ENCODE measurements at places on chromosomes 11 and 22. TPM values are rescaled to one million over a fixed set of nuclear protein-coding genes. Genes with fewer than 3 reads are reported as not detected.

Gene MMP7
- 171 TPM for total RNA-seq

Gene PICK1
- total RNA-seq, result 114 TPM

Gene ROBO4
- total RNA-seq, result 8.5 TPM

Gene KRTAP5-10
- not detected for total RNA-seq

Gene MFRP
- total RNA-seq, result not detected

Gene KCNQ1
- 33.8 TPM for total RNA-seq

Gene KRTAP5-7
- total RNA-seq, result 1.8 TPM

Gene NUDT8
- 29.2 TPM for total RNA-seq

- no peaks in the 10 kb centered on the region for H3K36me3 ChIP-seq
- DNase-seq, result no peak
- H3K27me3 ChIP-seq, result no peaks in the 10 kb centered on the region
- H3K4me1 ChIP-seq, result no peaks in the 10 kb centered on the region
These were observed 1056.3 kb upstream of the CNTN5 start for GRCh38 chr11:97964332-97965004.

GRCh38 chr11:26719998-26720397, 1.9 kb downstream of the SLC5A12 start:
- no peaks in the 10 kb centered on the region for H3K36me3 ChIP-seq
- DNase-seq, result no peak
- no peak overlapping the region for H3K27ac ChIP-seq
- H3K4me1 ChIP-seq, result no peaks in the 10 kb centered on the region

GRCh38 chr11:121298774-121299173, 6.2 kb downstream of the SC5D start:
- no peaks in the 10 kb centered on the region for H3K27me3 ChIP-seq
- H3K4me1 ChIP-seq, result peaks cover 19% of the 10 kb centered on the region
- no peak for DNase-seq
- no peaks in the 10 kb centered on the region for H3K36me3 ChIP-seq
- H3K4me3 ChIP-seq, result no peak overlapping the region

DNA sequence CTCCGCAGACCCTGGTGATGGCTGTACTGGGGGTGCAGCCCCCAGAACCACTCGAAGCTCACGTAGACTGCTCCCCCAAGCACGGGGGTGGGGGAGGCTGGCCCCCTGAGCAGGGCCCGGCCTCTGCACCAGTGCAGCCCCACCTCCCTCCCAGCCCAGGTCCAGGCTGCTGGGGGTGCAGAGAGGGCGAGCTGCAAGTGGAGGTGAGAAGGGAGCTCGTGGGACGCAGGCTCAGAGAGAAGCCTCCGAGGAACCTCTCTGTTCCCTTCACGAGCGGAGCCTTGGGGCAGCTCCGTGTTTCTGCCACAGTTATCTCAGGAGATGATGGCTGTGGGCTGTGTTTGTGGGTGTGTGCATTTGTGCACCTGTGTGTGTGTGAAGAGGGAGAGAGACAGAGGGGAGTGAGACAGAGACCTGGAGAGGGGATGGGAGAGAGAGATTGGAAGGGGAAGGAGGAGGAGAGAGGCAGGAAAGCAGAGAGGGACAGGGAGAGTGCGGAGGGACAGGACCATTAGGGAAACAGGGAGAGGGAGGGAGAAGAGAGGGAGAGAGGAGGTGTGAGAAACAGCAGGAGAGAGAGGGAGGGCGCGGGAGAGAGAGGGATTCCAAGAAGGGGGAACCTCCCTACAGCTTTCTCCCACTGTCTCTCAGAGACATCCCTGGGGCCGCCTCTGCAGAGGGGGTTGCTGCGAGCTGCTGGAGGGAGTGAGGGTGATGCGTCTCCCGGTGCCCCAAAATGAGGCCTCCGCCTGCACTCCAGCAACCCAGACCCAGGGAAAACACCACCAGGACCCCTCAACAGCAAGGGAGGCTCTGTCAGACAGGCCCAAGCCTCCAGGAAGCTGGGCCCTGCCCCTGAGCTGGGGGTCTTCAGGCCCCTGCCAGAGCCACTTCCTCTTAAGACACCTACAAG, 1488.6 kb downstream of the BRD1 start:
- DNase-seq, result no peak
- peaks cover 2% of the 10 kb centered on the region for H3K27me3 ChIP-seq
- H3K36me3 ChIP-seq, result no peaks in the 10 kb centered on the region
- H3K4me3 ChIP-seq, result no peak overlapping the region
- H3K27ac ChIP-seq, result no peak overlapping the region
- no peaks in the 10 kb centered on the region for H3K4me1 ChIP-seq

DNA sequence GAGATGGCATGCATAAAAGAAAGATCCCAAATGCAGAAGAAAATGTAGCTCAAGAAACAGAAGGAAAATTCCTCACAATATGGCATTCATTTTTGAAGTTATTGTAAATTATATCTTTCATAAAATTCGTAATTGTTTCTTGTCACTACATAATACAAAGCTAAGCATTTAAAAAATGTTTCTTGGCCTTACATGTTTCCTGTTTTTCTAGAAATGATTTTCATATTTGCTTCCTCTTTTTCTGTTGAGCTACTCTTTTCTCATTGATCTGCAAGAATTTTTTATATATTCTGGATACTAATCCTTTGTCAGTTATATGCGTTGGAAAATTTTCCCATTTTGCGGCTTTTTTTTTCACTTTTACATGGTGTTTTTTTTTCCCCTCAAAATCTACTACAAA, 48.0 kb downstream of the ENTHD1 start:
- H3K27me3 ChIP-seq, result peaks cover 2% of the 10 kb centered on the region
- no peaks in the 10 kb centered on the region for H3K4me1 ChIP-seq
- H3K36me3 ChIP-seq, result no peaks in the 10 kb centered on the region
- H3K27ac ChIP-seq, result no peak overlapping the region

- H3K27ac ChIP-seq, result no peak overlapping the region
- no peaks in the 10 kb centered on the region for H3K4me1 ChIP-seq
- no peak for DNase-seq
- H3K27me3 ChIP-seq, result peaks cover 9% of the 10 kb centered on the region
- H3K4me3 ChIP-seq, result peak overlapping the region; percentile 35
- no peaks in the 10 kb centered on the region for H3K36me3 ChIP-seq
These were observed 119.4 kb downstream of the HIPK3 start for GRCh38 chr11:33376331-33377310.

GRCh38 chr22:20495861-20496681, 476 bp upstream of the KLHL22 start:
- H3K27ac ChIP-seq, result peak overlapping the region; percentile 97
- H3K4me1 ChIP-seq, result no peaks in the 10 kb centered on the region
- H3K27me3 ChIP-seq, result no peaks in the 10 kb centered on the region
- no peaks in the 10 kb centered on the region for H3K36me3 ChIP-seq
- H3K4me3 ChIP-seq, result peak overlapping the region; percentile 81

DNA sequence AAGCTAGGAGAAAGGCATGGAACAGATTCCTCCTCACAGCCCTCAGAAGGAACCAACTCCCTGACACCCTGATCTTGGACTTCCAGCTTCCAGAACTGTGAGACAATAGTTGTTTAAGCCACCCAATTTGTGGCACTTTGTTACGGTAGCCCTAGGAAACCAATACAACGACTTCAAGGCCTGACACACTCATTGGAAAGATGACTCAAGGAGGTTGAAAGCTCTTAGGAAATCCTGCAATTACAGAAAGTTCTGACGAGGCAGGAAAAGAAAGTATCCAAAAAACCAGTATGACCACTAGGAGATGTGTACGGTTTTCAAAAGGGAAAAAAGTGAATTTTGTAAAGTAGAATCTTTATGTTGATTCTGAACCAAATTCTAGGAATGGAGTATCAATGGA, 161.4 kb downstream of the SWAP70 start:
- no peak overlapping the region for H3K27ac ChIP-seq
- no peak overlapping the region for H3K4me3 ChIP-seq

GRCh38 chr11:80155412-80156017, 714.7 kb upstream of the TENM4 start:
- H3K27me3 ChIP-seq, result no peaks in the 10 kb centered on the region
- DNase-seq, result no peak
- H3K27ac ChIP-seq, result no peak overlapping the region
- H3K36me3 ChIP-seq, result no peaks in the 10 kb centered on the region
- H3K4me3 ChIP-seq, result no peak overlapping the region

DNA sequence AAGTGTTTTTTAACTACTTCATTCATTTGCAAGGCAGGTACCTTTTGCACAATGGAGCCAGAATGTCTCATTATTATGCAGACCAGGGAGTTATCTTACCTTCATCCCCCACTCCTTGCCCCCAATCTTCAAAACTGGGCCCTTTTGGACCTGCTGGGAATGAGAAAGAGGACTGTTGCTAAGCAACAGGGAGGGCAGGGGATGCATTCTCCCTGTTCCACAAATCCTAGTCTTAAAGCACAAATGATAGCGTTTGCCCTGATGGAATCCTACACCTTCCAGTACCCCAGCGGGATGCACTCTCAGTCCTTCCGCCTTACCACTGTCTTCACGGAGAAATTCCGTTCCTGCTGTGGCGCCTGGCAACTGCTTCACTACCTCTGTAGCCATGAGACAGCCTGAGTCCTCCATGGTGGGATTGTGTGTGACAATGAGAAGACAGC, 4.1 kb upstream of the KCNJ1 start:
- DNase-seq, result no peak
- no peak overlapping the region for H3K27ac ChIP-seq
- H3K4me3 ChIP-seq, result no peak overlapping the region

- no peak overlapping the region for H3K4me3 ChIP-seq
- DNase-seq, result no peak
- H3K27me3 ChIP-seq, result no peaks in the 10 kb centered on the region
- no peaks in the 10 kb centered on the region for H3K36me3 ChIP-seq
- no peaks in the 10 kb centered on the region for H3K4me1 ChIP-seq
These were observed 75.8 kb downstream of the RAB30 start for GRCh38 chr11:82995754-82996398.

- no peak overlapping the region for H3K27ac ChIP-seq
- H3K4me3 ChIP-seq, result no peak overlapping the region
- H3K36me3 ChIP-seq, result no peaks in the 10 kb centered on the region
- no peaks in the 10 kb centered on the region for H3K4me1 ChIP-seq
- no peaks in the 10 kb centered on the region for H3K27me3 ChIP-seq
These were observed 61.8 kb downstream of the MCHR1 start for GRCh38 chr22:40741116-40741515.

DNA sequence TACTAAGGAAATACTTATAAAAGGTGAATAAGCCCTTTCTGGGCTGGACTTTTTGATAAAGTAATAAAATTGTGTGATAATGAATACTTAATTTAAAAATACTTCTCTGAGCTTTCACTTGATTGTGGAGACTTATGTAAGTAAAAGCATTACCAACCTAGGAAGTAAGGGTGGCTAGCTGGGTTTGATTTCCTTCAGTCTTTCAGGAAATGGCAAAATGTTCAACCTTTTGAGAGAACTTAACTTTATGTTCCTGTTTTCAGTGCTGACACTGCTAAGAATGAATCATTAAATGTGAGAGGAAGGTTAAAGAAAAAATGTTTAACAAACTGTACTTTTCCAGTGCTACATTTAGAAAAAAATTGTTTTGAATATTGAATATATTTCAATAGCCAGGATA, 900.3 kb downstream of the METTL15 start:
- no peaks in the 10 kb centered on the region for H3K27me3 ChIP-seq
- DNase-seq, result no peak
- no peak overlapping the region for H3K4me3 ChIP-seq
- no peak overlapping the region for H3K27ac ChIP-seq
- no peaks in the 10 kb centered on the region for H3K4me1 ChIP-seq
- no peaks in the 10 kb centered on the region for H3K36me3 ChIP-seq

GRCh38 chr11:86874304-86875056, 74.1 kb downstream of the PRSS23 start:
- no peaks in the 10 kb centered on the region for H3K36me3 ChIP-seq

- H3K4me1 ChIP-seq, result no peaks in the 10 kb centered on the region
- no peak overlapping the region for H3K4me3 ChIP-seq
- no peaks in the 10 kb centered on the region for H3K27me3 ChIP-seq
- H3K36me3 ChIP-seq, result no peaks in the 10 kb centered on the region
- H3K27ac ChIP-seq, result no peak overlapping the region
These were observed 735.2 kb upstream of the ANO3 start for GRCh38 chr11:25596701-25597100.
